Common myeloid progenitor, CD34-positive (primary cell): ENCODE measurements at places on chromosomes 1 and 21.

GRCh38 chr1:112146201-112146715 lies 156.8 kb upstream of the KCND3 start:
- H3K36me3 ChIP-seq: no peaks in the 10 kb centered on the region
- H3K27ac ChIP-seq: no peak overlapping the region
- no peak overlapping the region for H3K4me3 ChIP-seq
- peaks cover 2% of the 10 kb centered on the region for H3K27me3 ChIP-seq
- H3K4me1 ChIP-seq: no peaks in the 10 kb centered on the region
- DNase-seq: no peak

DNA sequence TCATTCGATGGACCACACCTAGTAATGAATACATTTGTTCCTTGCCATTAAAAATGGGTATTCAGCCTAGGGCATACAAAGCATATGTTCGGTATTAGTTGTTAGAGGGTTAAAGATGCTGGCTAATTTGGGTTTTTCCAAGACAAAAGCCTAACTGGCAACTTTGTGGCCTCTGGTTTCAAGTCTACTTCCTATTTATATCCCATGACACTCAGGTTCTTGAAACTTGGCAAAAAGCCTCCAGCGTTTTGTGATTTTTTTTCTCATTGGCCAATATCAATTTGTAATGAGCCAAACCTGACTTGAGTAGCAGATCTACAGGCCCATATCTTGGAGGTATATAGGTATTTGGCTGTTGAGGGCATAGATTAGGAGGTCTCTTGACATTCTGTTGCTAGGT lies 75.3 kb downstream of the C1orf21 start:
- no peaks in the 10 kb centered on the region for H3K27me3 ChIP-seq
- no peak overlapping the region for H3K27ac ChIP-seq
- no peak overlapping the region for H3K4me3 ChIP-seq
- H3K36me3 ChIP-seq: no peaks in the 10 kb centered on the region
- H3K4me1 ChIP-seq: no peaks in the 10 kb centered on the region

DNA sequence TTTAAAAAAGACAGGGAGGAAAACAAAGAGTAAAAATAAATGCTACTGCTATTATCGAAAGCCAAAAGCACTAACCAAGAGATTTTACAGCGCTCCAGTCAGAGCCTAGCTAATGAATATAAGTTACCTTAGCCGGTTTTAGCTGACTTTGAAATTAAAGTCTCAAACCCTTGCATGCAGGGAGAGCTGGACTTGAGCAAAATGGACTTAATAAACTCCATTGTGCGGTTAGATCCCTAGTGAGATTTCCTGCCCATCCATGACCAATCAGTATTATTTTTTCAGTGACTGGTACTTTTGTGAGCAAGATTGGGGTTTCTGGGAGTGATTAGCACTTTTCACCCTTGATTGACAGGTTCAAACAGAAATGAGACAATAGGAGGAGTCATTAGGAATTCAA lies 333.4 kb upstream of the ADGRL2 start:
- no peaks in the 10 kb centered on the region for H3K27me3 ChIP-seq
- H3K27ac ChIP-seq: no peak overlapping the region
- no peak overlapping the region for H3K4me3 ChIP-seq
- no peak for DNase-seq
- H3K4me1 ChIP-seq: peaks cover 26% of the 10 kb centered on the region

- no peaks in the 10 kb centered on the region for H3K36me3 ChIP-seq
- no peaks in the 10 kb centered on the region for H3K27me3 ChIP-seq
- no peak overlapping the region for H3K4me3 ChIP-seq
Observed at GRCh38 chr21:38712664-38713063, 93.1 kb upstream of the ETS2 start.

- no peaks in the 10 kb centered on the region for H3K27me3 ChIP-seq
- no peaks in the 10 kb centered on the region for H3K4me1 ChIP-seq
- peaks cover 61% of the 10 kb centered on the region for H3K36me3 ChIP-seq
- DNase-seq: no peak
- H3K4me3 ChIP-seq: no peak overlapping the region
Observed at GRCh38 chr1:40273547-40274166, 15.6 kb downstream of the ZMPSTE24 start.

DNA sequence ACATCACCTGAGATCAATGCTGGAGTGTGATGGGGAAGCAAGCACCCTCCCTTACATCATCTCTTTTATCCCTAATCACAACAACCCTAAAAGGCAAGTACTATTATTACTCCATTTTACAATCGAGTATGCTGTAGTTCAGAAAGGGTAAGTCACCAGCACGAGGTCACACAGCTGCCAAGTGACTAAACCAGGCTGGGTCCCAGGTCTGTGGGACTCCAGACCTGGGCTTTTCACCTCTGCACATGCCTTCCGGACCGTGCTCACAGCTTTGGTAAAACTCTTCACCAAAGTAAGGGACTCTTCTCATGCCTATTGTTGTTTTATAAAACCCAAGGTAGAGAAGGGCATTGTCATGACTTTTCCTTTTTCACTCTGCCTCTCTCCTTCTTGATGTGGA lies 130.9 kb downstream of the DMRTB1 start:
- no peak for DNase-seq
- H3K4me1 ChIP-seq: no peaks in the 10 kb centered on the region
- H3K36me3 ChIP-seq: no peaks in the 10 kb centered on the region

DNA sequence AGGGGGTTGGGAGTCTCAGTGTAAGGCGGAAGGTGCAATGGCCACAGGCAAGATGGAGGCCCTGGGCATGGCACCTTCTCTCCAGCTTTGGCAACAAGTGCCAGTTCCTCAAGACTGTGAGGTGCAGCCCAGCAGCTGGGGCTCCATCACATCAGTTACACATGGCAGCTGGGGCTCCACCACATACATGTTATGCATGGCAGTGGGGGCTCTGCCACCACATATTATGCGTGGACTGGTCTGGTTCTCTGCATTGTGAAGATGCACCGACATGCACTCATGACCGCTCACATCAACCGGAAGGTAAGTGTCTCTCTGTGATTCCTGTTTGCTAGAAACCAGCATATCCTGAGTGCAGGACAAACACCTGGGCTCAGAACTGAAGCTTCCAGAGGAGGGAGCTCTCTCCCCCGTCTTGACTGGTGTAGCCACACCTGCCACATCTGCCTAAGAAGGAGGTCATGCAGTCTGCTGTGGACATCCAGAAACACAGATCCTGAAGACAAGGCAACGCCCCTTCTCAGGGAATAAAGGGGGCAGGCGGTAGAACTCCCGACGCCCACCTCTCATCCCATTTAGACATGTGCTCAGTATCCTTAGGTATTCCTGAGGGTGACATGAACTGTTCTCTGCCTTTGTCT lies 104.1 kb upstream of the TMPRSS2 start:
- peaks cover 6% of the 10 kb centered on the region for H3K4me1 ChIP-seq
- no peaks in the 10 kb centered on the region for H3K27me3 ChIP-seq
- peak; percentile 28 for DNase-seq
- H3K4me3 ChIP-seq: no peak overlapping the region
- H3K27ac ChIP-seq: no peak overlapping the region

- H3K36me3 ChIP-seq: no peaks in the 10 kb centered on the region
- H3K27me3 ChIP-seq: peaks cover 38% of the 10 kb centered on the region
- DNase-seq: peak; percentile 75
- no peak overlapping the region for H3K27ac ChIP-seq
- no peaks in the 10 kb centered on the region for H3K4me1 ChIP-seq
Observed at GRCh38 chr1:205493241-205494085, 11.0 kb upstream of the CDK18 start.

DNA sequence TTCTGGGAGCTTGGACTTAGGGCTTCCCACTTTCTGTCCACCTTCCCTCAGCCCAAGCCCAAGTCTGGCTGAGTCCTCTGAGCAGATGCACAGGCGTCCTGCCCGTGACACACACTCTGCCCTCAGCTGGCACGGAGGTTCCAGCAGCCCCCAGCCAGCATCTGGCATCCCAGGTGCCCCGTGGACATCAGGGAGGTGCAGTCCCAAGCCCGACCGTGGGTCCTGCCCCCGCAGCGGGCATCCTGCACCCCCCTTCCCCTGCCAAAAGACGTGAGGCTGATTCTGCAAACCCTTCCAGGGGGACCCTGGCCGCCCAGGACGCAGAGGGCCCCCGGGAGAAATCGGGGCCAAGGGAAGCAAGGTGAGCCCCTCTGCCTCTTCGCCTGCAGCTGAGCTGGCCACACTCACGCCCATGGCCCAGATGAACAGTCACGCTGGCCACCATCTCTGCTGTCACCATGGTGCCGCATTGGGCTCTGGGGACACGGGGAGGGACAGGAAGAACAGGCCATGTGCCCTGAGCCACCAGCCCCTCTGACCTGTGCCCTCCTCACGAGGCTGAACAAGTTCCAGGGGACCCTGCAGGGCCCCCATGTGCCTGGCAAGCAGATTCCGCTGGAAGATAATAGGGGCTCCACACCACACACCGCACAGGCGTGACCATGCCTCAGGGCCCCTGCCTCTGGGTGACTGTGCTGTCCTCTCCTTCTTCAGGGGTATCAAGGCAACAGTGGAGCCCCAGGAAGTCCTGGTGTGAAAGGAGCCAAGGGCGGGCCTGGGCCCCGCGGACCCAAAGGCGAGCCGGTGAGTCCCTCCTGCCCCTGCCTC lies 20.6 kb downstream of the COL6A2 start:
- H3K27ac ChIP-seq: no peak overlapping the region
- no peak overlapping the region for H3K4me3 ChIP-seq
- no peaks in the 10 kb centered on the region for H3K27me3 ChIP-seq
- no peaks in the 10 kb centered on the region for H3K36me3 ChIP-seq
- DNase-seq: no peak

DNA sequence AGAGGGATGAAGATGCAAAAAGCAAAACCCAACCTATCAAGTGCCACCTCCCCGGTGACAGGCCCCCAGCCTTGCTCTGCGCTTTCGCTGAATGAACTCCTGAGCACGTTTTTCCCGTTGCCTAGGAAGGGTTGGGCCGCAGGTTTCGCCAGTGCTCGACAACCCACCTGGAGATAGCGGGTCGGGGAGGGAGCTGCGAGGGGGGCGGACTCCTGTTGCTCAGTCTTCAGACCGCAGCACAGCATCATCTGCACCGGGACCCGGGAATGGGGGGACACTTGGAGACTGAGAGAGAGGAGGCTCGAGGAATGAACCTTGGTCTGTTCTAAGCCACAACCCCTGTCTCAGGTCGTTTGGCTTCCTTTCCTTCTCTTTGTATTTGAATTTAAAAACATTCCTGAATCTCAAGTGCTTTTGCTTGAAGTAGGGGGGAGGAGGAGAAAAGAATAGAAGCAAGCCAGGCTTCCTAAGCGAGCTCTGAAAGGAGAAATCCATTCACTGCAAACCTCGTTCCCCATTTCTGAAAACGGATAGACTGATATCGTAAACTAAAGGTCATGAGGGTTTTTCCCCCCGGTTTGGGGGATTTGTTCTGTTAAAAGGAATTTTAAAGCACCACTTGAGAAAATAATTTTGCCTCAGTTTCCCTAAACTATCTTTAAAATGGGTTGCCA lies 1.2 kb downstream of the AK5 start:
- peaks cover 36% of the 10 kb centered on the region for H3K4me1 ChIP-seq
- H3K27ac ChIP-seq: no peak overlapping the region
- H3K27me3 ChIP-seq: peaks cover 3% of the 10 kb centered on the region
- no peaks in the 10 kb centered on the region for H3K36me3 ChIP-seq
- no peak for DNase-seq
- H3K4me3 ChIP-seq: peak overlapping the region; percentile 68

- peaks cover 19% of the 10 kb centered on the region for H3K4me1 ChIP-seq
- no peaks in the 10 kb centered on the region for H3K27me3 ChIP-seq
- DNase-seq: no peak
- no peak overlapping the region for H3K27ac ChIP-seq
- peaks cover 4% of the 10 kb centered on the region for H3K36me3 ChIP-seq
Observed at GRCh38 chr1:150809651-150810050, 1.6 kb upstream of the CTSK start.

- no peaks in the 10 kb centered on the region for H3K36me3 ChIP-seq
- no peaks in the 10 kb centered on the region for H3K27me3 ChIP-seq
- H3K27ac ChIP-seq: no peak overlapping the region
- H3K4me1 ChIP-seq: no peaks in the 10 kb centered on the region
- no peak for DNase-seq
Observed at GRCh38 chr1:82299056-82299455, 498.3 kb downstream of the ADGRL2 start.

DNA sequence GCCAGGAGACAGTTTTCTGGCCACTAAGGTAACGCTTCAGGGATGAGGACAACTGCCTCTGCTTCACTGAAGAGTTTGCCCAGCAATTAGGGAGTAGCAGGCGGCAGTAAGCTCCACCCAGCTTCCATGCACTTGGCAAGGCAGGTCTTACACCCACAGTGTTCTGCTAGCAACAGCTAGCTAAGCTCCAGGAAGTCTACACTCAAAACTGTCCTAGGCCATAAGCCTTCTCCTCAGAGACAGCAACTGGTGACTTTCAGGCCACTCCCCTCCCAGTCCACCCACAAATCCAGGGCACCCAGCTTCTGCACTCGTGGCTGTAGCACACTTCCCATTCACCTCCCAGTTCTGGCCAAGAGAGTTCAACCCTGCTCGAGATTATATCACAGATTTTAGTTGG lies 47.3 kb downstream of the KMO start:
- no peak overlapping the region for H3K4me3 ChIP-seq
- no peaks in the 10 kb centered on the region for H3K4me1 ChIP-seq
- DNase-seq: no peak

GRCh38 chr1:45337630-45338325 lies 2.2 kb upstream of the TOE1 start:
- DNase-seq: no peak
- H3K27ac ChIP-seq: no peak overlapping the region
- H3K4me3 ChIP-seq: no peak overlapping the region
- no peaks in the 10 kb centered on the region for H3K27me3 ChIP-seq
- H3K4me1 ChIP-seq: peaks cover 50% of the 10 kb centered on the region

DNA sequence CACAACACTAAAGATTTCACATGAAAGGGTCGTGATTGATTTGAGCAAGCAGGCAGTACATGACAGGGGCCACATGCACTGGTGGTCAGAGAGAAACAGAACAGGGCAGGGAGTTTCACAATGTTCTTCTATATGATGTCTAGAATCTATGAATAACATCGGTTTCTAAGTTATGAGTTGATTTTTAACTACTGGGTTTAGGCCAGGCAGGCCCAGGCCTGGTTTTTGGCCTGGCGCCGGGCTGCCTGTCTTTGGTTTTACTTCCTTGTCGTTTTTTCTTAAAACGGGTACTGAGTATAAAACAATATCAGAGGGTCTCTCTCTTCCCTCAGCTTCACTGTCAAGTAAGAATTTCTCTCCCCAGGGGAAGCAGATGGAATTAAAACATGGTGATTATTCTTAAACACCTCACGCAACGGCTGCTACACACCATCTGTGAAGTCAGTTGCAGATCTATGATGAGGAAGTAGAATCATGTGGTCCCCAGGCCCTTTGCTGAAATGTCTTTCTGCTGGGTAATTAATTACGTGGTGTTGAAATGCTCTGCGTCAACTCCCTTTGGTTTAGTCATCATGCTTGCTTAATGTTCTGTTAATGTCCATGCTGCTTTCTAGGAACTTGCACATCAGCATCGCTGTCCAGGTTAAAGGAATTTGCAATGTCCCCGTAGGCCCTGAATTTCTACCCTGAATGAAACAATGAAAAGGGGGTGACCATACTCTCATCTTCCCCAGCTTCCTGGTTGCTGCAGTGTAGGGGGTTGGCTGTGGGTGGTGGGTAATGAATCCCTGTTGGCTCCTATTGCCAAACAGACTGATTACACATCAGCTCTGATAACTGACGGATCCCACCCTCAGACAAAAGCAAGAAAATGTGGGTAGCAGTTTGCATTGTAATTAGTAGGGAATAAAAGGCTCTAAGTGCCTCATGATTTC lies 70.3 kb downstream of the SERINC2 start:
- peak; percentile 100 for DNase-seq
- peak overlapping the region; percentile 83 for H3K27ac ChIP-seq
- H3K27me3 ChIP-seq: no peaks in the 10 kb centered on the region
- peaks cover 26% of the 10 kb centered on the region for H3K4me1 ChIP-seq
- no peaks in the 10 kb centered on the region for H3K36me3 ChIP-seq
